Uterus (tissue), 4 donors: ENCODE measurements at places on chromosomes 7 and 10.

- DNase-seq = no peak
These were observed 124.2 kb upstream of the WDR11 start for GRCh38 chr10:120727001-120727400.

DNA sequence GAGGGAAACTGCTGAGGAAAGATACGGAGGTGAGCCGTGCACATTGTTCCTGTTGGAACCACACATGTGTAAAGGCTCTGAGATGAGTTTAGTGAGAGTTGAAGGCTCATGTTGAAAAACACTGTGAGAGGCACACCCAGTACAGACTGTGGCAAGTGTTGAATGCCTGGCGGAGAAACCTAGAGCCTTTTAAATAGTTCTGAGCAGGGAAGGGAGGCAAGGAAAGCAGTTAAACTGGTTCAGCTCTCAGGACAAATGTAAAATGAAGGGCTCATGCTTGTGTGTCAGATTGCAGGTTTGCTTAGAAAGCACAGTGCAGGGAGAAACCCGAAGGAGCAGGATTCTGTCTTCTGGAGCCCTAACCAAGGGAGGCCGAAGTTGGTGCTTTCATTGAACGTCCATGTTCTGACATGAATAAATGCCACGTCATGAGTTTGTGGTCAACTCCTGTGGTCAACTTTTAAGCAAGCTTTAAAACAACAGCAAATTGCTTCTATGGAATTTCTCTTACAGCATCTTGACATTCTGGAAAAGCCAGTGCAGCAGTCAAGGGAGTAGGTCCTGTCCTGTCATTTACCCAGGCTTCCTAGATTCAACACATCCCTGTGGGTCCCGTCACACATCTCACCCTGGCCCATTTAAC lies 650.9 kb upstream of the GALNT17 start:
- no peak for DNase-seq

DNA sequence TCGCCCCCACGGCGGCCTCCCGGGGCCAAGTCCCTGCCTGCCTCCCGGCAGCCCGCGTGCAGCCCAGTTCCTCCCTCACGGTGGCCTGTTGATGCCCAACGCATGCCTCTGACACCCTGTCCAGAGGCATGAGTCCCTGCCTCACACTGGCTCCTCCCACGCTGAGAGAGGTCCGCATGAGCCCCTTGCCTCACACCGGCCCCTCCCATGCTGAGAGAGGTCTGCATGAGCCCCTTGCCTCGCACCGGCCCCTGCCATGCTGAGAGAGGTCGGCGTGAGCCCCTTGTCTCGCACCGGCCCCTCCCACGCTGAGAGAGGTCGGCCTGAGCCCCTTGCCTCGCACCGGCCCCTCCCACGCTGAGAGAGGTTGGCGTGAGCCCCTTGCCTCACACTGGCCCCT lies 59.9 kb downstream of the CCDC201 start:
- DNase-seq = no peak

GRCh38 chr7:106779877-106780276 lies 85.2 kb upstream of the PIK3CG start:
- no peak for DNase-seq

DNA sequence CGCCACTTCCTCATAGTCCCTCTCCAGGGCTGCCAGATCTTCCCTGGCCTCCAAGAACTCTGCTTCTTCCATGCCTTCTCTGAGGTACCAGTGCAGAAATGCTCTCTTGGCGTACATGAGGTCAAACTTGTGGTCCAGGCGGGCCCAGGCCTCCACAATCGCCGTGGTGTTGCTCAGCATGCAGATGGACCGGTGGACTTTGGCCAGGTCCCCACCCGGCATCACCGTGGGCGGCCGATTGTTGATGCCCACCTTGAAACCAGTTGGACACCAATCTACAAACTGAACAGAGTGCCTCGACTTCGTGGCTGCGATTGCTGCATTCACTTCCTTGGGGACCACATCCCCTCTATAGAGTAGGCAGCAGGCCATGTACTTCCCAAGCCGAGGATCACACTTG lies 11.1 kb downstream of the TUBAL3 start:
- no peak for DNase-seq

GRCh38 chr10:103448746-103449145 lies 3.4 kb downstream of the CALHM2 start:
- DNase-seq = peak; percentile 76

DNA sequence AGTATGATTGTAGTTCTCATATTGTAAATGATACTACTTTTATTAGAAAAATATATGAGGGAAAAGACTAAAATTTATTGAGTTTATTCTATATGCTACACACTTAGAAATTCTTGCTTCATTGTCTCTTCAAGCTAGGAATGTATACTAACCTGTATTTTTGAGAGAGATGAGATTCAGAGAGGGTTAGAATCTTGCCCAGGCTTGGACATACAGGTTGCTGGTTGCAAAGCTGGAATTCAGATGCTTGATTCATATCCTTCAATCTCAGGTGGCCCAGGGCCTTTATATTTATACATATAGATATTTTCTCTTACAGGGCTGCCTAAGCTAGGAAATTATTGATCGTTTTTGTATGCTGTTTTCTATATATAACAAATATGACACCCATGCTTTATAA lies 324.2 kb downstream of the CDK14 start:
- DNase-seq = no peak

DNA sequence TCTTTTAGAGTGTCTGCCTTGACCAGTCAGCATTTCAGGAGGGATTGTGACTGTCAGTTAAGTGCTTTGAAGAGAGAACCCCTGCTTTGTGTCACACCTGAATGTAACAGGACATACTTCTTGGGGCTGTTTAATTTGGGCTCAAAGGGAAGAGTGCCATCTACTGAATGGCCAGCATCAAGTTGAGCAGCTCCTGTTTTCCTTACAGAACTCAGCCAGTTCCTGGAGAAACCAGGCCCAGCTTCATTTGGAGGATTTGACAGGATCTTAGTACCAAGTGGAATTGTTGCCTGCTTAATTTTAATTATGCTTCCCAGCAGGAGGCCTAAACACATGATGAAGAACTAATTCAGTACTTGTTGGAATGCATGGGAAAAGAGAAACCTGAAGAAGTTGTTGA lies 8.3 kb downstream of the ADD3 start:
- no peak for DNase-seq

DNA sequence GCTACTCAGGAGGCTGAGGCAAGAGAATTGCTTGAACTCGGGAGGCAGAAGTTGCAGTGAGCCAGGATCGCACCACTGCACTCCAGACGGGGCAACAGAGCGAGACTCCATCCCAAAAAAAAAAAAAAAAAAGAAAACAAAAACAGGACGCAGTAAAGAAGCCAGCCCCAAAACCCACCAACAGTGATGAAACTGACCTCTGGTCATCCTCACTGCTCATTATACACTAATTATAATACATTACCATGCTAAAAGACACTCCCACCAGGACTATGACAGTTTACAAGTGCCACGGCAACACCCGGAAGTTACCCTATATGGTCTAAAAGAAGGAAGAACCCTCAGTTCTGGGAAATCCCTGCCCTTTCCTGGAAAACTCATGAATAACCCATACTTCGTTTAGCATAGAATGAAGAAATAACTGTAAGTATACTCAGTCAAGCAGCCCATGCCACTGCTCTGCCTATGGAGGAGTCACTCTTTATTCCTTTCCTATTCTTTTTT lies 40.0 kb upstream of the EIF4H start:
- DNase-seq = no peak

GRCh38 chr10:60444494-60445064 lies 54.9 kb upstream of the ANK3 start:
- DNase-seq = no peak

- DNase-seq = no peak
These were observed 42.5 kb downstream of the STK17A start for GRCh38 chr7:43625453-43625852.

- no peak for DNase-seq
These were observed 314.6 kb downstream of the AUTS2 start for GRCh38 chr7:69912846-69913245.

DNA sequence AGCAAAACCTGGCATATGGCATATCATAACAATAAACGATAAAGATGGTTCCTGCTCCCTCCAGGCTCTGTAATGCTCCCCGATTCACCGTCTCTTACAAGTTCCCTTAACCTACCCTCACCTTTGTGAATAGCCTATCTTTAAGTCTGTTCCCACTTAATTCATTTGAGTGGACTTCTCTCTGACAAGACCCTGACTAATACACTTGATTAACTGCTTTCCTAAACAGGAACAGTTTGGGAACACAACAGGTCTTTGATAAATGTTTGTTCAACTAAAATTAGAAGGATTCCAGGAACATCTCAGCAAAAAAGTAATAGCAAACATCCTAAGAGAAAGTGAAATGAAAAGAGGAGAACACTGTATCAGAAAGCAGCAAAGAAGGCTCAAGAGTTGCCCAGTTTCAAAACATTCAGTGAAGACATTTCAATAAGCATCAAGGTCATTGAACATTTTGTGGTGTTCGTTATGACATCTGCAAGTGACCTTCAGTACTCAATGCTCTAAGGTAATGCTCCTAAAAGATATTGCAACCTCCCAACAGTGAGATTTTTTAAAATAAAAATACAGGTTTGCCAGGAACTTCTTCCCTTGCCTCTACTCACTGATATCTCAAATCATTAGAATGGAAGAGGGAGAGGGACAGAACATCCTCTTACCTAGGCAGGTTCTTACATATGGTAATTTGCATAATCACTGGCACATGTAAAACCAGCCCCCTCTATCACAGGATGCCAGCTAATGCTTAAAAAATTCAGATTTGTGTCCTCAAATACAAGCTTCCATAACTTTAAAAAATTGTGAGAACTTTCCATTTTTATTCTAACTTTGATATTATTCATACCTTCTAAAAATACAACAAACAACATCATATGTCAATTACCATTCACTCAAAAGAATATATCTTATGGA lies 11.4 kb upstream of the ARHGAP12 start:
- DNase-seq = no peak

DNA sequence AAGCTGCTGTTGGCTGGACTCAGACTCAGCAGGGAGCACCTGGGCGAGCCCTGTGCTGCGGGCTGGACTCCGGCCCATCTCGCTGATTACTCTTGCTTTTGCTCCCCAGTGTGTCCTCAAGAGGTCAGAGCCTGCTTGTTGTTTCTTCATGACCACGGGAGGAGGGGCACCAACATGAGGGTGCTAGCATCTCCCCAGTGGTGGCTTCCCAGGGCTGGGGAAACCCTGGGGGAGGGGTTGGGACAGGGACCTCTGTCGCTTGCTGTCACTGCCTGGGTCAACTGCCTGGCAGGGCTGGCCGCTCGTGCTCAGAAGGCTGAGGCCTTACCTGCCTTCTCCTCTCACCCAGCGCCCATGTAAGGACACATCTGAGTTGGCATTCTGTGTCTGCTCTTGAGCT lies 152.3 kb upstream of the SHH start:
- DNase-seq = no peak

DNA sequence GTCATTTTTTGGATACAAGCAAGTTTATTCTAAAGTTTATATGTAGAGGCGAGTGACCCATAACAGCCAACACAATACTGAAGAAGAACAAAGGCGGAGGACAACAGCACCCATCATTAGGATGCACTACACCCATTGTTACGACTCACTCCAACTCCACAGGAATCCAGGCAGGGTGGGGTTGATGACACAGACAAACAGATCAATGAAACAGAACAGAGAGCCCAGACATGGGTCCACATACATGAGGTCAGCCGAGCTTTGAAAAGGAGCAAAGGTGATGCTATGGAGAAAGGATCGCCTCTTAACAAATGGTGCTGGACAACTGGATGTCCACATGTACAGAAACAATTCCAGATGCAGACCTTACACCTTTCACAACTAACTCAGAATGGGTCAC lies 426.4 kb downstream of the PTPRN2 start:
- no peak for DNase-seq

GRCh38 chr7:87445897-87446296 lies 29.6 kb downstream of the ABCB4 start:
- no peak for DNase-seq

DNA sequence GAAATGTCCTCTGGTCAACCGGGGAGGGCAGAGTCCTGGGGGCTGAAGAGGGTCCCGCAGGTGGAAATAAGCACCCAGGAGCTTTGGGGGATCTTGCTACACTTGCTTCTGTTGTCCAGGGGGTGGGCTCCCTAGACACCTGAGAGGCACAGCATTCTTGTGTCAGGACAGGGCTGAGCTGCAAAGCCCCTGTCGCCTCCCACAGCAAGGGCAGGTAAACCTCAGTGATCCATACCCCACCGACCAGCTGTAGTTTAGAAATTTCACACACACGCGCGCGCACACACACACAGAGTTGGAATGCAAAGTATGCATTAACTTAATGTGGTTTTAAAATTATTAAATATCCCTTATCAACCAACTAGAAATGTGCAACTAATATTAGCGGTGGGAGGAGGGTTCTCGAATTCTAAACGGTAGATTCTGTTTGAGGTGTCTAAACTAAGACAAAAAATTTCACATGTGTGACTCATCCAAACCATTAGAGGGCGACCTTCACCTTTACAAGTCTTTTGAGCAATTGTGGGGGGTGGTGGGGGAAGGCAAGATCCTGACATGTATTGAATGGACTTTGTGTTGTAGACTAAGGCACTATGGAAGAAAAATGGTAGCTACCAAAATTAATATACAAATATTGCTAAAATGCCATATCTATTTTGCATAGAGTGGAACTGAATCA lies 34.3 kb upstream of the PTF1A start:
- DNase-seq = no peak

- DNase-seq = no peak
These were observed 55.8 kb upstream of the ITGA8 start for GRCh38 chr10:15775513-15775912.

DNA sequence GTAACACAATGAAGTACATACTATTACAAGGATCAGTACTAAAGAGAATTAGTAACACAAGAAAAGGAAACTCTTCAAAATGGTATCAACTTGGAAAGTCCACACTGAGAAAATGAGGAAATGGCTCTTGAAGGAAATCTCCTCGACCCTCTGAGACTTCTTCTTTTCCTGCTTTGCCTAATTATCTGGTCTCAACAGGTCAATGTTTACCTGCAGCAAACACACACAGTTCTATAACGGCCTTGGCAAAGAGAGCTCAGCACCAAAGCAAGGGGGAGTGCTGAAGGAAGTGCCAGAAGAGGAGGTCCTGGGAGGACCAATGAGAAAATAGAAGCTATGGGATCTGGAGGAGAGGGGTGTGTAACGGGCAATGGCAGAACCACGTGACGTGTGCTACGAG lies 21.9 kb downstream of the CHCHD3 start:
- DNase-seq = no peak

DNA sequence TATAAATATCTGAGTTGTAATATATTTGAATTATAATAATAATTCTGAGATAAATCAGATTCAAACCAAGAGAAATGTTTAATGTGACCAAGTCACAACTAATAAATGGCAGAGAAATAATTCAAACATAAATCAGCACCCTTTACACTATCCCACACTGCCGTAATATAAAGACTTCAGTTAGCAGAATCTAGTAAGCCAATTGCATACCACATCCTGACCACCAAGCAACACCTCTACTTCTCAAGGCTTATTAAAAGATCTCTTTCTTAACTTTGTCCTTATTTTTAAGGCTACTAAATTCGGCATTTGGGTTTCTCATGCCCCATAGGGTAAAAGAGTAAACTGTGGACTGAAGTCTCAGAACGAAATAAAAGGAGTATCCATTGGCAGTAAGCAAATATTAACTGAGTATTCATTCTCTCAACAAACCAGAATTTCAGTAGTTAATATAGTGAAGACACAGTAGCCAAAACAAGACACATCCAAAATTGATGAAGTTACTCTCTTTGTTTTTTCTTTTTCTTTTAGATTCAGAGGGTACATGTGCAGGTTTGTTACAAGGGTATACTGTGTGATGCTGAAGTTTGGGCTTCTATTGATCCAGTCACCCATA lies 14.8 kb downstream of the ACBD5 start:
- DNase-seq = no peak
